ENCODE measurements at places on chromosomes 3 and 15.

- H3K27me3 ChIP-seq: no peaks in the 10 kb centered on the region
- no peaks in the 10 kb centered on the region for H3K4me1 ChIP-seq
- no peak overlapping the region for H3K4me3 ChIP-seq
- H3K36me3 ChIP-seq: no peaks in the 10 kb centered on the region
- DNase-seq: no peak
Observed at GRCh38 chr3:339351-339750, 142.8 kb downstream of the CHL1 start.

DNA sequence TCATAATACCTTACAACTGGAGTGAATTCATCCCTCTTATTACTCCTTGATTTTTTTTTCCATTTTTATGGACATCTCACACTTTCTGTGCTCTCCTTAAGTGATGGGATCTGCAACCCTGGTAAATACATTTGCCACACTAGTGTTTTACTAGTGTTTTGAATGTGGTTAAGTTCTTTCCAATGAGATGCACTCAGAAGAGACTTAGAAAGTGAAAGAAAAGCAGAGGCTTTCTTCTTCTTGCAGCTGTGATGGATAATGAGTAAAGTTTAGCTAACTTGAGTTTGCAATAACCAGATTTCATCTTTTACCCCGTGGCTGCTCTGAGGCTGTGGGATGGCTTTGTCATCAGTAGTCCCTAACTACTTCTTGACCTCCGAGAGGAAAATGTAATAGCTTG, 1248.4 kb downstream of the NSUN3 start:
- no peaks in the 10 kb centered on the region for H3K27me3 ChIP-seq
- H3K36me3 ChIP-seq: no peaks in the 10 kb centered on the region
- no peak overlapping the region for H3K27ac ChIP-seq
- H3K4me3 ChIP-seq: no peak overlapping the region

- H3K4me1 ChIP-seq: no peaks in the 10 kb centered on the region
- no peaks in the 10 kb centered on the region for H3K27me3 ChIP-seq
- no peak for DNase-seq
- no peak overlapping the region for H3K4me3 ChIP-seq
Observed at GRCh38 chr15:43067717-43068461, 37.9 kb downstream of the UBR1 start.

DNA sequence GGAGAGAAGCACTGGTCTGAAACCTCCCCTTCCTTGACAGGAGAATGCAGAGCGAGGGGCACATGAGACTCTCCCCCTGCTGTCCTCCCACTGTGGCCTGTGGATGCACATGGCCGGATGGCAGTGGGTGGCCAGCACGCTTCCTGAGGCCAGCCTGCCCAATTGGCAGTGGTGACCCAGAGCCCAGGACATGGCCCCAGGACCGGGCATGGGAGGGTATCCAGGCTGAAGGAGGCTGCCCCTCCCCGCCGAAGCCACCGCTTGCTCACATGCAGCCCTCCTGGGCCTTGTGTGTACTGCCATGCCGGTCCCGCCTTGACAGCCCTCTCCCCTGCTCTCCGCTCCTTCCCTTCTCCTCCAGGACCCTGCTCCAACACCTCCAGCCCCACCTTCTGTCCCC, 100.9 kb downstream of the MEGF11 start:
- H3K27me3 ChIP-seq: no peaks in the 10 kb centered on the region
- H3K27ac ChIP-seq: no peak overlapping the region
- no peak overlapping the region for H3K4me3 ChIP-seq
- no peak for DNase-seq
